ENCODE measurements at places on chromosomes 7 and 10.
A peak's percentile ranks its signal among the peaks of the same experiment; 100 is the strongest.

GRCh38 chr10:108399465-108399864, 1235.0 kb upstream of the SORCS1 start:
- DNase-seq: no peak

DNA sequence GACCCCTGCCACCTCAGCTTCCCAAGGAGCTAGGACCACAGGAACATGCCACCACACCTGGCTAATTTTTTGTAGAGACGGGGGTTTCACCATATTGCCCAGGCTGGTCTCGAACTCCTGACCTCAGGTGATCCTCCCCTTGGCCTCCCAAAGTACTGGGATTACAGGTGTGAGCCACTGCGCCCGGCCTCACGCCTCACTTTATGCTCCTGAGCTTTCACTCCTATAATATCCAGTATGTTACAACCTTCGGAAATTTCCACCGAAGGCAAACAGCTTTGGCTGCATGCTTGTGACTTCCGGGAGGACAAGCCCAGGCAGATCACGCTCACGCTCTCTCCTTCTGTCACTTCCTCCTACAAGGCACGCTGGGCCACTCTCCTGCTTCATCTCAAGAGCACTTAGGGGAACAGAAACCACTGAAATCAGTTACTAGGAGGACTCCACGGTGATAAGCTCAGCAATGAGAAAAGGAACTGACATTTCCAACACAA, 4.4 kb upstream of the MAD1L1 start:
- DNase-seq: peak; percentile 45

GRCh38 chr7:100708395-100708794, 2.5 kb downstream of the POP7 start:
- DNase-seq: no peak

DNA sequence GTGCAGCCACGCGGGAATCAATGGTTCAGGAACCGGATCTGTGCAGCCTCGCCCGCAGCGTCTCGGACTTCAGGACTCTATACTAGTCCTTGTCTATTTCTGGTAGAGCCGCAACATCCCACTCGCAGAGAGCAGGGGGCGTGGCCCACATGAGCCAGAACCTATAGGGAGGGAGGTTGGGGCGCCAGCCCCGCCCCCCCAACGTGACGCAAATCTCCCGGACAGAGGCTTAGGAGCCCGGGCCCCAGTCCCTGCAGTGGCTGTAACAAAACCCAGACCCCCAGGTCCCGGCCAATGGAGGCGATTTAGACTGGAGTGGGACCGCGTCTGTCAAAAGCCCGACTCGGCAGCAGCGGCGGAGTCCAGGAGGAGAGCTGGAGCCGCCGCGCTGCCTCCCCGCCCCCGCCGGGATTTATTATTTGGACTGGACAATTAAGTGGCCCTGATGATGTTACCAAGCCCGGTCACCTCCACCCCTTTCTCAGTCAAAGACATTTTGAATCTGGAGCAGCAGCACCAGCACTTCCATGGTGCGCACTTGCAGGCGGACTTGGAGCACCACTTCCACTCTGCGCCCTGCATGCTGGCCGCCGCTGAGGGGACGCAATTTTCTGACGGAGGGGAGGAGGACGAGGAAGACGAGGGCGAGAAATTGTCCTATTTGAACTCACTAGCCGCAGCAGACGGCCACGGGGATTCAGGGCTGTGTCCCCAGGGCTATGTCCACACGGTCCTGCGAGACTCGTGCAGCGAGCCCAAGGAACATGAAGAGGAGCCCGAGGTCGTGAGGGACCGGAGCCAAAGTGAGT, at the start of gene NKX2-3:
NKX2-3 (plus strand) TSS at position 256 of the 809 bp plus-strand sequence; CDS start at position 446, 190 bp downstream.
- peak; percentile 69 for DNase-seq

DNA sequence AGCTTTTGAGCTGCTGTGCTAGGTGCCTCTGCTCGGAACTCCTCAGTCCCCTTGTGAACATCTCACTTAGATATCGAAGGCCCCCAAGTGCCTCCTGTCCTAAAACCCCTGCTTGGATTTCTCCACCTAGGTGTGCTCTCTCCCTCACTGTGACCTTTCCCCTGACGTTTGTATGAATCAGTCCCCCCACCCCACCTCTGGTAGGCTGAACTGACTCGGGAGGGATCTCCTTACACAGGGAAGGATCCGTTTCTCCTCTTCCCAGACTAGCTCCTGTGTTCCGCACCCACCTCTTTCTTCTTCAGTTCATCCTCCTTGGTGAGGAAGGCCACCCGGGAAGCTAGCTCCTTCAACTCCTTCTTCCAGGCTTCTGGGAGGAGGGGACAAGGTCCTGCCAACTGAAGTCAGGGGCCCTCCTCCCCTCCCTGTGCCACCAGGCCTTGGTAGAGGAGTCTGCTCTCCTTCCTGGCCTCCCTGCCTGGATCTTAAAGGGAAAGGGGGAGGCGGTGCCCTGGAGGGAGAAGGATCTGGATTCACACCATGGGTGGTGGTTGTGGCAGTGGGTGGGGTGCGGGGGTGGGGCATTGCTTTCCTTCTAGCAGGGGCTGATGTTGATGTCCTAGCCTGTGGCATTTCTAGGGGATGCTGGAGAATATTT, 6.8 kb downstream of the TBATA start:
- no peak for DNase-seq

DNA sequence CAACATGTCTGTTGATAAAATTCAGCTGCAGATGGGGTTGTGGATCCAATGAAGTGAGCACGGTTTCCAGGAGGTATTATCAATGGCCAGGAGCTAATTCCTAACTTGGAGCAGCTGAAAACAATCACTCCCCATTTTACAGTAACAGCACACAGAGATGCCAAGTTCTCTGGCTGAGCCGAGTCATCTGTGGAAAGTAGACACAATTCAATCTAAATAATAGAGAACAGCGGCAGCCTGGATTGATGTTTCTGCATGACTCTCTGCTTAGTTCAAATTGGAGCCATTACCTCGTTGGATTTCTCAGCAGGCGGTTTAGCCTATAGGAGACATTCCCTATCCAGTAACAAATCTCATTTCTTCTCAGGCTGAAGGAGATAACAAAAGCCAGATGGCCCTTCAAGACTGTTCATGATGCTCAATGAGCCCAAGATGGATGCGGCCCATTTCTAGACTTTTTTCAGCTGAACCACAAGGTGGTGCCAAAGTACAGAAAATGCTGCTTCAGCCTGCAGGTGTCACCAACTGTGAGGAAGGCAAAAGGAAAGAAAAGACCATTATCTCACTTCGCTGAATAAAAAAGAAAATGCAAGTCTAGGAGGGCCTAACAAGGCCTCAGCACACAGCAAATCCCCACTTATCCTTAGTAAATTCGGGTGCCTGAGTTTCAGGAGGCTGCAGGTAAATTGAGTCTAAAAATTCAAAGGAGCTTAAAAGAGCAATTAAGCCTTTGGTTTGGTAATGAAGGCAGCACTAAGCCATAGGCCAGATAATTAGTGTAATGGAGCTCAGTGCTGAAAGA, 83.7 kb downstream of the SLC16A9 start:
- peak; percentile 85 for DNase-seq

GRCh38 chr10:99698504-99699080, 33.3 kb downstream of the COX15 start:
- DNase-seq: no peak

- DNase-seq: no peak
Measured at GRCh38 chr10:124942317-124943169, 620 bp downstream of the ZRANB1 start.

GRCh38 chr7:110881721-110882120, 209.2 kb upstream of the LRRN3 start:
- DNase-seq: peak; percentile 53

GRCh38 chr7:68787566-68787965, 810.7 kb upstream of the AUTS2 start:
- no peak for DNase-seq

- no peak for DNase-seq
Measured at GRCh38 chr7:103149808-103150180, 895 bp upstream of the NAPEPLD start.

GRCh38 chr7:1767524-1767923, 97.4 kb downstream of the ELFN1 start:
- no peak for DNase-seq

GRCh38 chr10:76723844-76724243, 913.8 kb downstream of the KCNMA1 start:
- DNase-seq: no peak

- DNase-seq: no peak
Measured at GRCh38 chr7:26153823-26154783, 2.1 kb downstream of the NFE2L3 start.

DNA sequence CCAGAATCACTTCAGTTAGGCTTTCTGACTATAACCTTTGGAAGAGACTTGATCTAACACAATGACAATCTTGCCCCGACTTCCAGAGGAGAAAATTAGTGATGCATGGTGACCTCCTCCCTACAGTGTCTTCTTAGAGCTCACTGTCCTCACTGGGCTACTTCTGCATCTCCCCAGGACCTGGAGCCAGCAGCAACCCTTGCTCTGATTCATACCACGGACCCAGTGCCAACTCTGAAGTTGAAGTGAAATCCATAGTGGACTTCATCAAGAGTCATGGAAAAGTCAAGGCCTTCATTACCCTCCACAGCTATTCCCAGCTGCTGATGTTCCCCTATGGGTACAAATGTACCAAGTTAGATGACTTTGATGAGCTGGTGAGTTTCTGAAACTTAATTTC, 12.6 kb downstream of the CPA2 start:
- no peak for DNase-seq

- DNase-seq: no peak
Measured at GRCh38 chr10:117175215-117175900, 21.9 kb upstream of the KCNK18 start.

DNA sequence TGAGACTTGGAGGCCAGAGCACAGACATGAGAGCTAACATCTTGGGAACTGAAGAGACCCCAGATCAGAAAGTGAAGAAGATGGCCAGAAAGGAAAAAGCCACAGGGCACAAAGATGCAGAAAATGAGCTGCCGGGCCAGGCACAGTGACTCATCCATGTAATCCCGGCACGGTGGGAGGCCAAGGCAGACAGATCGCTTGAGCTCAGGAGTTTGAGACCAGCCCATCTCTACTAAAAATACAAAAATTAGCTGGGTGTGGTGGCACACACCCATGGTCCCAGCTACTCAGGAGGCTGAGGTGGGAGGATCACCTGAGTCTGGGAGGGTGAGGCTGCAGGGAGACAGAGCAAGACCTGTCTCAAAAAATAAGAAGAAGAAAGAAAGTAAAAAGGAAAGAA, 81.4 kb upstream of the MGMT start:
- no peak for DNase-seq

GRCh38 chr10:78259391-78259790, 225.7 kb downstream of the RPS24 start:
- DNase-seq: no peak

DNA sequence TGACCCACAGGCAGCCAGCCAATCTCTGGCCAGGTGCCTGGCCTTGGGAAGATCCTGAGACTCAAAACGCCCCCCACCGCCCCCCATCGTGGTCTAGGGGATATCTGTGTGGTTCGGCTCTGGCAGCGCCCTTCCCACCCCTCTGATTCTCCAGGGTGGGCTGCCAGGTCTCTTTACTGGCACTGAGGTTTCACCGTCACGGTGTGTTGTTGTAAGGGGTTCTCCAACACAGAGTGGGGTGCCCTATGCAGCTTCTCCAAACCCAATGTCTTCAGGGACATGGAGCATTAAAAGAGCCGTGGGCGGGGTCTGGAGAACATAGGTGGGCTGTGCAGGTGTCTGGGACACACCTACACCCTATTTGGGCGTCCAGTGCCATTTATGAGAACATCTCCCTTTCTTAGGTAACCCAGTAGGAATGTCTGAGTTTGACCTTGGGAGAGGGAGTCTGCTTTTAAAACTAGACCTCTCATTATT, 1.5 kb downstream of the MAFK start:
- DNase-seq: no peak

DNA sequence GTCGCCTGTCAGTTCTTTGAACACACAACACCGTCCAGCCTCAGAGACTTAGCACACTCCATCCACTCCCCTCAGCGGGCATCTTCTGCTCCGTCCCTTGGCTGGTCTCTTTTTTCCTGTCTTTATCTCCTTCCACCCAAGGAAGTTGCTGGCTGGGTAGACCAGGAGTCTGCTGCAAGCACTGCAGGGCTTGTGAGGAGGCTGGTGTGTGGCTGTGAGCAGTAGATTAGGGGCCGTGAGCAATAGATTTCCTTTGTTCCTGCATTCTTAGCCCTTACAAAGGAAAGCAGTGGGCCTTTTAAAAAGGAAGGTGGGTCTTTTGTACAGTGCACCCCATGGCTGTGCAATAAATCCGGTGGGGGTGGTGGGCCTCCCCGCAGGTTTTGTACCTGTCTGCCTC, 100.3 kb upstream of the BTBD16 start:
- no peak for DNase-seq

DNA sequence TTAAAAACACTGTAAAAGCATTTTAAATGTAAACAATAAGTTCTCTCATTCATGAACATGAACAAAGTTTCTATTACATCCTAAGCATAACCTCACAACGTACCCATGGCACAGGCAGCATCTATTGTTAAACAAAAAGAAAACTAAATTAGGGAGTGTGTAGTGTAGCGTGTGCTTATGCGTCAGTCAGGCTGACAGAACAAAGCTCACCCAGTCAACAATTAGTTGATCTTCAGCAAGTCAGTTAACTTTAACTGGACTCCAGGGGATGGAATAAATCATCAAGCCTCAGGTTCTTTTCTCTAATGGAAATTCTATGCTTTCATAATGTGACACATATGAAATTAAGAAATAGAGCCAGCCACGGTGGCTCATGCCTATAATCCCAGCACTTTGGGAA, 91.6 kb upstream of the ODAD2 start:
- DNase-seq: no peak

DNA sequence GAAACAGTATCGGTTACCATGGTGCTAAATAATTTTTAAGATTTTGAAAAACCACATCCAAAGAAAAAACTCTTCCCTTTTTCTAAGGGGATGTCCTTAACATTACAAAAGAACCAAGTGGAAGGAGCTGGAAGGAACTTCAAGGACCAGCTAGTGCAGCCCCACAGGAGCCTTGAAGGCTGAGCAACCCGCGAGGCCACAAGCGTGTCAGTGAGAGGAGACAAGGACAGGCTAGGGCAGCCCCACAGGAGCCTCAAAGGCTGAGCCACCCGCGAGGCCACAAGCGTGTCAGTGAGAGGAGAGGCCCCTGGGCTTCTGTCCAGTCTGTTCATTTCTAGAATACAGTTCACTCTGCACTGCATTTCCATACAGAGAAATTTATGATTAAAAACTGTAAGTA, 80.1 kb upstream of the ATP6V0A4 start:
- DNase-seq: no peak

- peak; percentile 43 for DNase-seq
Measured at GRCh38 chr10:42866115-42866995, 83.8 kb downstream of the BMS1 start.

- DNase-seq: no peak
Measured at GRCh38 chr10:74882831-74883230, 56.4 kb downstream of the KAT6B start.

DNA sequence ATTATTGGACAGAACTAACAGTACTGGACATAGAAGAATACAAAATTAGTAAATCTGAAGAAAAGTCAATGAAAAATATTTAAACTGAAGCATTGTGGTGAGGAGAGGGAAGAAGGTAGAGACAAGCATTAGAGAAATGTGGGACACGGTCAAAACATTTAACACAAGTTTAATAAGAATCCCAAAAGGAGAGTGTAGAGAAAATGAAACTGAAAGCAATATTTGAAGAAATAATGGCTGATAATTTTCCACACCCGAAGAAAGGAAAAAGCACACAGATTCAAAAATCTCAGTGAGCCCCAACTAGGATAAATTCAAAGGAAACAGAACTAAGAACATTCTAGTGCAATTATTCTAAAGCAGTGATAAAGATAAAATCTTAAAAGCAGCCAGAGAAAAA, 126.4 kb upstream of the LRRTM3 start:
- no peak for DNase-seq

Data from muscle of back (tissue), 13 donors.